NCI-H1694 (cell line): ENCODE measurements at places on chromosomes 3 and 15.

DNA sequence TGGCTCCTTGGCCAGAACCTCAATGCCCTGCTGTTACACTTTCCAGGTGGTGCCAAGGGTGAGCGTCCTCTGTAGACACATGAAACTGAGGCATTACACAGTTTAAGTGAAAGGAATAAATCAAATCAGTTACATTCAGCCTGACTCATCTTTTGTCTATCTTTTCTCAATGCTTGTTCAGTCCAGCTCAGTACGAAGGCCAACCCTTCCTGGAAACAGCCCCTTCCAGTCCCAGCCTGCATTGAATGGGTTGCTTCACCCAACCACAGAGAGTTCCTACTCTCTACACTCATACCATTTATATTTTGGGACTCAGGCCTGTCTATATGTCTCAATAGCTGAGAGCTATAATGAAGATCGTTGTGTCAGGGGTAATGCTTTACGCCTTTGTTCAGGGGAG lies 363.6 kb downstream of the RORA start:
- DNase-seq, result no peak

DNA sequence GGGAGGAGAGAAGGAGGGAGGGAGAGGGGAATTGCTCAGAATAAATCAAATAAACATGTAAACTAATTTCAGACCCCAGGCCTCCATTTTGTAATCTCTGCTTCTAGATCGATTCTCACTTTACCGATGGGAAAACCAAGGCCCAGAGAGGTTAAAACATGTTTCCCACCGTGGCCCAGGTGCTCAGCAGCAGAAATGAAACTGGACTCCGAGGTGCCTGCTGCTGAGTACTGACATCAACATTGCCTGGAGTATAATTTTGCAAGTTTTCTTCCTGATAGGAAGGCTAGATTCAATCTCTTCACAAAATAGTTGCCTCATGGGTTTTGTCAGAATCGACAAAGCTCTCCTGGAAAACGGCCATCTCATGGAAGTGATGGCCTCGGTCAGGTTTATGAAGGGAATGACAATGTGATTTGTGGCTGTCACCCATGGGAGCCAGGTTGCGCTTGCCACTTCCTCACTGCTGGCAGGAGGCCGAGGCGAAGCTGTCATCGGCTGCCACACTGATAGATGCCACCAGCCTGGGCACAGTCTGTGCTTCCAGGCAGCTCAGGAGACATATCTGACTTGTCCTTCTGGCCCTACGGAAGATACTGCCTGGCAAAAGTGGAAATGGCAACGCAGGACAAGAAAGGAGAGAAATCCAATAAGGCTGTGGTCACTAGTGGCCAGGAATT lies 133.1 kb upstream of the LRRN1 start:
- DNase-seq, result no peak

DNA sequence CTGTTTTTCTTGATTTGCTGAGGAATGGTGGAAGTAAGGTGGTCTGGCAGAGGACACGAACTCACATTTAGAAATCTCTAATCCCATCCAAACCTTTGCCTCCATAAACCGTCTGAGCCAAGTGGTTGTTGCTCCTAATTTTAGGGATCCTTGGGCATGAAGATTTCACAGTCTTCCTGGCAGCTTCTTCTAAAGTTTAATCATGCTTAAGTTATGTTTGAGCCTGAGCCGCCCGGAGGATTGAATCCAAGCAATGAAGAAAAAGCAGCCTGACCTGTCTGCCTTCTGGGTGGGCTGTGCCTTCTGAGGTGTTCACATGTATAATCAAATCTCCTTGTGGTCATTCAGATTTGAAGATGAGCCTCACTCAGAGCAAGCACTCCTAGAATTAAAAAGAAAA lies 249.0 kb downstream of the CD47 start:
- no peak for DNase-seq

- DNase-seq, result no peak
Measured at GRCh38 chr15:50278496-50278895, 13.0 kb upstream of the HDC start.

DNA sequence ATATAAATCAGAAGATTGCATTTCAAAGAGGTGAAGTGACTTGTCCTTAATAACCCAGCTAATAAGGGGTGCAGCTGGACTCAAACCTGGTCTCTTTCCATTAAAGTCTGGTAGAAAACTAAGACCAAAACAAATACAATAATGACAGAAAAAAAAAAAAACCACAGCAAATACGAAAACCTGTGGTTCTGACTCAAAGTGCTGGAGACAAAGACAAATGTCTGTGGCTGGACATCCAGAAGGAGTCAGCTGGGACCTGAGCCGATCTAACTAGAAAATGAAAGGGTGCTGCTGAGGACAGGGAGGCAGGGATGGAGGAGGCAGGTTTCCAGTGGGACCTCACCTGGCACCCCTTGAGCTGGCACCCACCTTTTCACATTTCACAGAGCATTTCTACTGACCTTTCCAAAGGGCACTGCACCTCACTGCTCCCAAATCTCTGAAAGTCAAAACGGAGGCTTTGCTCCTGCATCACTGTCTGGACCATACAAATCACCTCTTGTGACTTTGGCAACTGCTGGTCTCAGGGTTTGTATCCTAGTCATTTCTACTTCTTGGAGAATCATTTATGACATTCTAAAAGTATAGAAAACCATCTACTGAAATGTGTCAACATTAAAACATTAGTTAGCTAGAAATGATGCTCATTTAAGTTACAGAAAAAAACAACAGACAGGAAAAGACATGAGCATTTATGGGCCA lies 61.7 kb downstream of the CCNL1 start:
- no peak for DNase-seq

- no peak for DNase-seq
Measured at GRCh38 chr3:79729096-79729495, 38.7 kb downstream of the ROBO1 start.

- no peak for DNase-seq
Measured at GRCh38 chr15:53580366-53580765, 179.1 kb downstream of the WDR72 start.
